ENCODE measurements at places on chromosomes 2 and 18. TPM values are rescaled to one million over a fixed set of nuclear protein-coding genes. Genes with fewer than 3 reads are reported as not detected.

HK2 gene
- total RNA-seq, result 162 TPM

MROH2A gene
- total RNA-seq, result not detected

REEP1 gene
- total RNA-seq, result 5.7 TPM

PMAIP1 gene
- total RNA-seq, result 4.9 TPM

ABCG8 gene
- total RNA-seq, result 0.12 TPM

DSG2 gene
- total RNA-seq, result 308 TPM

STAM2 gene
- total RNA-seq, result 42.0 TPM

GALNT3 gene
- total RNA-seq, result 117 TPM
